ENCODE measurements at places on chromosomes 12 and 14.

GRCh38 chr14:76430475-76430980 is 54.6 kb downstream of the ESRRB start:
- no peak for DNase-seq

GRCh38 chr12:15580431-15580830 is 208.8 kb downstream of the EPS8 start:
- no peak for DNase-seq

DNA sequence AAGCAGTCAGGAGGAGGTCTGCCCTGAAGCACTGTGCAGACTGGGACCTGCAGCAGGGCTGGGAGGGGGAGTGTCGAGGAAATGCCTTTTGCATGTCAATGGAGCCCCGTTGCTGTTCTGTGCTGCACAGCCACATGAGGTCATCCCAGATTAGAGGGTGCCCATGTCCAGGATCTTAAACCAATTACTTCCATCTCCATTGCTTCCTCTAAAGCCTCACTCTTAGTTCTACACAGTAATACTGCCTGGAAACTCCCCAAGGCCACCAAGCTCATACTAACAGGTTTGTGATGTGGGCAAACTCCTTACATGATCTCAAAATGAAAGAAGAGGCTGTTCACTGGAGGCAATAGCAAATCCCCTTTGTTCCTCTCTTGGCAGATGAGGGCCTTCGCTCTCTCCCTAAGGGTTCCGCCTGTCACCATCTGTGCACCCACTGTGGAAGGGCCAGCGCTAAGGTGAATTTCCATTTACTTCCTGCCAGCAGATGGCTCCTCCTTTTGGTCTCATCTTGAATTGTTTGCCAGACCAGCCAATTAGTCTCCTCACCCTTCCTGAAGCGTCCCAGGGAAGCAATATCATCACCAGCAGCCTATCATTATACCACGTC is 35.4 kb upstream of the LTA4H start:
- peak; percentile 34 for DNase-seq

DNA sequence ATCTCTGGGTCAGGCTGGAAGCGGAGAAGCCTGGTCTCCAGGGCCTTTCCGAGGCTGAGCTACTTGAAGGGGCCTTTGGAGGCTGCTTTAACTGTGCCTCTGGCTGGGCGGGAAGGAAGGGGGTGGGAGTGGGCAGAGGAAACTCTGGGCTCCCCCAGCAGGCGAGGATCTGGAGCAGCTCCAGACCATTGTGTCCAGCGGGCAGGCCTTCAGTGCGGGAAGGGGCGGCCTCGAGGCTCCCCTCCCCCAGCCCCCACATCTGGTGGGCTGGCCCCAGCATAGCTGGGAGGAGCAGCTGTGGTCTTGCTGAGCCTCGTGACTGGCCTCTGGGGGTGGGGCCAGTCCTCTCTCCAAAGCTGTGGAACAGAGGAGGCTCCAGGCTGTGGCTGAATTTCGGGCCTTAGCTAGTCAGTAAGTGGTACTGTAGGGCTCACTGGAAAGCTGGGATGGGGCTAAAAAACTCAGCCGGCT is 3.4 kb downstream of the TAMALIN start:
- DNase-seq: peak; percentile 83

GRCh38 chr12:105907982-105908381 is 230.8 kb downstream of the NUAK1 start:
- DNase-seq: no peak

GRCh38 chr14:102778338-102779083 is 1.3 kb downstream of the TRAF3 start:
- DNase-seq: peak; percentile 50
